ENCODE measurements at places on chromosomes 16 and 17. TPM values are rescaled to one million over a fixed set of nuclear protein-coding genes. Genes with fewer than 3 reads are reported as not detected.

TBC1D3E gene
- total RNA-seq, result not detected

RPRML gene
- not detected for total RNA-seq

FTO gene
- total RNA-seq, result 132 TPM

PRKCA gene
- total RNA-seq, result 36.9 TPM

TBC1D3L gene
- 0.28 TPM for total RNA-seq

PCTP gene
- 12.9 TPM for total RNA-seq

All from IMR-90 (cell line).